ENCODE measurements at places on chromosomes 12 and 14.

DNA sequence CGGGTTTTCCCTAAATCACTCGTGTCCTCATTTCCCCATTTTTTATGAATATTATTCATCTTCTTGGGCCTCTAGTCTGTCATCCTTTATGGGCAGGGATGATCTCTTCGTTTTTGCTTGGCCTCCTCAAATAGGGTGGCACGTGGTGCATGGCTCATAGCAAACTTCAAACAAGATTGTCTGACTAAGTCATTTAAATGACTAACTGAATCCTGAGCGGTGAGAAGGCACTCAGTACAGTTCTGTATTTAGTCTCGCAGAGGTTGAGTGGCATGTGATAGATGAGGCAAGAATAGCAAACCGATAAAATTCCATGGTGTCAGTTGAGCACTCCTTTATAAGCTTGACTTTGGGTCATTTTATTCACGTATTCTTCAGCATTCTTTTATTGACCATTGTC lies 5.7 kb upstream of the JDP2 start:
- DNase-seq = no peak

GRCh38 chr12:19901841-19902240 lies 462.5 kb downstream of the AEBP2 start:
- DNase-seq = no peak

GRCh38 chr12:27337376-27337775 lies 4.7 kb downstream of the BMAL2 start:
- no peak for DNase-seq

DNA sequence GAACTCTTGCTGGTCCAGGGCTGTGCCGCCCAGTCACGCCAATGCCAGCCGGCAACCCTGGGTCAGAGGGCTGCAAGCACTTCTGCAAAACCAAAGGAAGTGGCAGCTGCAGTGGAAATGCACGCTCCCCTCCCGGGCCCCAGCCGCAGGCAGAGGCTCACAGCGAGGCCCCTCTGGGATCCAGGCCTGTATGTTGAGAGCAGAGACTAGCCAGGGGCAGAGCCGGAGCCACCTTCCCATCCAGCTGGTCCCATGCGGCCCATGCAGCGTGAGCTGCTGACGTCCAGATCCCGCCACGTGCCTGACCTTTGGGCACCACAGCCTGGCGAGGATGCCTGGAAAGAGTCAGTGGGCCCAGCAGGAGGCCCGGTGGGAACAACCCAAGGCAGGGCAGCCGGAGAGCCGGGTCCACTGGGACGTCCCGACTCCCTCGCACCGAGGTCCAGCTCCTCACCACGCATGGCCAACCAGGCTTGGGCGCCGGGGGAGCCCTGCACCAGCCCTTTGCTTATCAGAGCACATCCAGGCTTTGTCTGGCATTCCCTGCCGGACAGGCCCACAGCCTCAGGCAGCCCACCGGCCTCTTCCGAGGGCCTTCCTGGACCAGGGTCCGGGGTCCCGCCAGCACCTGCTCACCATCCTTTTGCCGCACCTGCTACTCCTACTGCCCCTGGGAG lies 4.3 kb downstream of the GPR132 start:
- DNase-seq = no peak

GRCh38 chr12:94082690-94083089 lies 65.7 kb upstream of the PLXNC1 start:
- no peak for DNase-seq

DNA sequence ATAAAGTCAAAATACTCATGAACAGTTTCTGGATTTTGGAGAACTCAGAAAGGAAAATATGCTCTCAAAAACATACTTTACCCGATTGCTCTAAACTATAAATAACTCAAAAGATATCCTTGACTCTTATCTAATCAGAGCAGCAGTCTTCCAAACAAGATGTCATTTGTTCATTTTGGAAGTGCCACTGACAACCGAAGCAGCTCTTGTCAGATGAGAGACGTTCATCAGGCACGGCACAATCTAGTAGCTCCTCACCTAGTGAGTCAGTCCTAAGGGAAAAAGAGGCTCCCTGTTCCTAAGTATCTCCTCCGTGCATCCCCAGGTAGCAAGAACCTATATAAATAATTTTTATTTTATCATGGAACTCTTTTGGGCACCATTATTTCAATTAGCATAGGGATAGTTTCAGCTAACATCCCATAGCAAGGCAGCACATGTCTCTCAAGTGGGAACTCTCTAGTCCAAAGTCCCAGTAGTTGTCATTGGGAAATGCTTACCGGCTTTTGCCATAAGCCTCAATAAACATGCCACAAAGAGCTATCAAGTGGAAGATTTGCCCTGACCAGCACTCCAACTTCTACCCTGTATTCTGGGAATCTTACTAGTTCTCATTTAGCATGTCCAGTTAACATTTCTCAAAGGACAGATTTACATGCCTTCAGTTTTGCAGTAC lies 14.1 kb upstream of the TMEM263 start:
- no peak for DNase-seq

DNA sequence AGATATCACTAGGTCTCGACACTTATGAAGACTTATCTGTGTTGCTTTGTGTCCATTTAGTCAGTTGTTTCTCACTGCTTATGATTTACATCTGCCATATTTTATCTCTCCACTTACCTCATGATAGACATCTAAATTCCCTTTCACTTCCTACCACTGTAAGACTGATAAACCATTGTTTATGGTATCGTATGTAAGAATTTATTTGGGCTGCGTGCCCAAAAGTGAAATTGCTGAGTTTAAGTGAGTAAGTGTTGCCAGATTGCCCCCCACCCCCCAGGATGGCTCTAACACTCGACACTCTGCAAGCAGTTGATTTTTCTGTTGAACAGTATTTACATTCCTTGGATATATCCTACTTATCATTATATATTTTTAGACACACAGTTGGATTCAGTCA lies 69.9 kb upstream of the MON2 start:
- no peak for DNase-seq

DNA sequence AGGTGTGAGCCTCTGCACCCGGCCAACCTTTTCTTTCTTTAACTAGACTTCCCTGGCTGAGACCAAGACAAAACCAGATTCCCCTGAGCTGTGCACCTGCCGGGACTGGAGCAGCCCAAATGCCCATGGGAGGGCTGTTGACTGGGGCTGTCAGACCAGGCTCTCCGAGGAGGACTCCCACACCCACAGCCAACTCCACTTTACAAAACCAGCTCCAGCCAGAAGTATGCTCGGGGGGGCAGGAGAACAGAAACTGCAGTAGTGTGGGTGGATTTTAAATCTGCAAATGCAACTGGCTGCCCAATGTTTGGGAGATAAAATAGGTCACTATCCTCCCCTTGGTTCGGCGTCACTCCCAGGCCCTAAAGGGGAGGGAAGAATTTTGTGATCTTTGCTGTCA lies 78.5 kb downstream of the VCPKMT start:
- DNase-seq = no peak

GRCh38 chr12:44021471-44021971 lies 185.6 kb downstream of the TMEM117 start:
- DNase-seq = no peak

DNA sequence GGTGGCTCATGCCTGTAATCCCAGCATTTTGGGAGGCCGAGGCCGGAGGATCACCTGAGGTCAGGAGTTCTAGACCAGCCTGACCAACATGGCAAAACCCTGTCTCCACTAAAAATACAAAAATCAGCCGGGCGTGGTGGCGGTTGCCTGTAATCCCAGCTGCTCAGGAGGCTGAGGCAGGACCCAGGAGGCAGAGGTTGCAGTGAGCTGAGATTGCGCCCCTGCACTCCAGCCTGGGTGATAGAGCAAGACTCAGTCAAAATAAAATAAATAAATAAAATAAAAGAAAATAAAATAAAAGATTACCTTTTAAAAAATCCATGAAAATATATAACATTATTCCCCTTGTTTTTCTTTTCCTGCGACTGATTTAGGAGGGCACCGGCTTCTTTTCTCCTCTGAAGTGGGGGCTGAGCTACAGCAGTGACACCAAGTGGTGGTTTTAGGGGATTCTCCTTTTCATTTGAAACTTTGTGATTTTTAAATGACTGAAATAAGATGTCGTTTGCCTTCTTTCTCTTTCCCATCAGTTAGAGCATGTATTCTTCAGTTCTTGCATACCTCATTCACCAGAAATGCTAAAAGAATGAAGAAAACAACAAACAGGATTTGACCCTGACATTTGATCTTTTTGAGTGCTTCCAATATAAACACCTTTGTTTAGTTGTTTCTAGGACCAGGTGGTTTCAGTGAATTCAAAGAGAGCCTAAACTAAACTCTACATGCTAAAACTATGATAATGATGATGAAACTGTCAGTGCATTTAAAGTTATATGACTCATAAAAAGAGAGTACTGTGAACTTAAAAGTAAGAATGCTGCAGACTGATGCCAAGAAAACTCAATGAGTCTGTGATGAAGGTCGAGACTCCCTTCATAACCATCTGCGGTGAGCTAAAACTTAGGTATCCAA lies 22.6 kb upstream of the PKP2 start:
- DNase-seq = peak; percentile 17

Data from BE2C (cell line).